Stimulated activated CD4-positive, alpha-beta T cell treated with anti-CD3 and anti-CD28 coated beads, Interleukin-15, amount 100 ng/mL, for 24 hours (primary cell): ENCODE measurements at places on chromosomes 2 and 18.

GRCh38 chr2:160309585-160309984 is 109.5 kb upstream of the ITGB6 start:
- no peak for DNase-seq

DNA sequence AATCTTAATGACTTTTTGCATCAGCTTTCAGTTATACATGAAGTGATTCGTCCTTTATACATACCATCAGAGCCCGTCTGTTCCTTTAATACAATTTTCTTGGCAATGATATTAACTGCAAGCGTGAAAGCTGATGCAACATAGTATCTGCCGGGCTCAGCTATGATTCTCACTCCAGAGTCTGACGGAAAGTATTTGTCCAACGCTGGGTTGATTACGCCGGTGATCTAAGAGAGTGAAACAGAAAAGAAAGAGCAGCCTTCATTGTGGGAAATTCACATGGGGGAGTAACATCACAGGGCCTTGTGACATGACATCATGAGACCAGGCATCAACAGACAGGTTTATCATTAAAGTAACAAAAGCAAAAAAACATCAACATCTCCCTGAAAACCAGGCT is 6.2 kb downstream of the ODC1 start:
- DNase-seq: peak; percentile 42

DNA sequence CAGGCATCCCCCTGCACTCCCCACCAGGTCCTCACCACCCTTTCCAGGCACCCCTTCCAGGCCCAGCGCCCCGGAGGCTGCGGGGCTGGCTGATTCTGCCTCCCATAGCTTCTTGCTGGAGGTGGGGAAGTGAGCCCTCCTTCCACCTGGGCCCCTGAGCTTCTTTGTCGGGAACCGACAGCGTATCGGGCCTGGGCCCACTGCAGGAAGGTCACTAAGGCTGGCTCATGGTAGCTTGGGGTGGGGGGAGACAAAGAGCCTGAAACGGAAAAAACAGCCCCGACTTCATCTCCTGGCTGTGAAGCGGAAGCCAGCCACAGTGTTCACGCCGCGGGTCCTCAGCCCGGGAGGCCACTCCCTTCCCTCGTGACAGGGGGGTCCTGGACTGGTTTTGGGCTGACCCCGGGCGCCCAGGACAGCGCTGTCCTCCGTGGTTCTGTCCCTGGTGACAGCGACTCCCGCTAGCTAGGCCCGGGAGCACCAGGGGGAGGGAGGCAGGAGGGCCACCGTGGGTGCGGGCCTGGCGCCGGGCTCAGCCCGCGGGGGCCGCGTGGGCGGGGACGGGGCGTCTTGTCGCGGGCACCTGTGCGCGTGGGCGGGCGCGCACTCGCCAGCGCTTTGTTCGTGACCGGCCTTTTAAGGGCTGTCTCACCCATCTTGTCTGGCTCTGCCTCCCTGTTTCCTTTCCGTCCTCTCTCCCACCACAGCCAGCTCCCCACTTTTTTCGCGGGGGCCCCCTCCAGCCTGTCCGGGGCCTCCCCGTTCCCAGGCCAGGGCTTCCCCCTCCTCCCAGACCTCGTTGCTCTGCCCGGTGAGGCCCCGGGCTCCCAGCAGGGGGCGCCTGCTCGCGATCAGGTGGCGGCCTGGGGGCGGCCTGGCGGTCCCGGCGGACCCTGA is 64.9 kb downstream of the DNMT3A start:
- peak; percentile 88 for DNase-seq

GRCh38 chr18:30828700-30829099 is 213.8 kb downstream of the DSC3 start:
- no peak for DNase-seq

DNA sequence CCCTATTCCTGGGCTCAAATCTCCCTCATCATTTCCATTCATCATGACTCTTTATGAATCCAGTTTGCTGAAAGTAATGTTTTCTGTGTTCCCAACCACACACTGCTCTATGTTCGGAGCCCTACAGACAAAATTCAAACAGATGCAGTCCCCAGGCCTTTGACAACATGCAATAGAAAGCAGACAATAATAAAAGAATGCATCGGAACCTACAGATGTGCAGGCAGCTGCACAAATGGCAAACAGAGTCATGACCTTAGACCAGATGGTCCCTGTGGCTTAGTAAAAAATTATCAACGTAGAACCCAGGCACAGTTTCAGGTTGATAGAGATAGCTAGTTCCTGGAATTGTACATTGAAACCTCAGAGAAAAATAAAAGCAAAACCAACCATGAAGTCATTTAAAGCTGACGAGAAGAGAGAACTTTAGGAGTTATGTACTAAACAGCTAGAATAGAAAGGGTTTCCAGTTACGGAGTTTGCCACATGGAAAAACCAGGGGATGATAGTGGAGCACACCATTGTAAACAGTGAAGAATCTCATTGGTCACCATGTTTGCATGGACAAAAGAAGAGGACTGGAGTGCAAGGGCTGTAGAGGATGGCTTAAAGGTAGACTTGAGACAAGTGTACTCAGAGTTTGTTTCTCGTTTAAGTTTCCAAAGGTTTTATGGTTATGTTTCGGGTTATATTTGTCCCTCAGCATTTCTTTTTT is 23.2 kb upstream of the ACVR1 start:
- peak; percentile 35 for DNase-seq

DNA sequence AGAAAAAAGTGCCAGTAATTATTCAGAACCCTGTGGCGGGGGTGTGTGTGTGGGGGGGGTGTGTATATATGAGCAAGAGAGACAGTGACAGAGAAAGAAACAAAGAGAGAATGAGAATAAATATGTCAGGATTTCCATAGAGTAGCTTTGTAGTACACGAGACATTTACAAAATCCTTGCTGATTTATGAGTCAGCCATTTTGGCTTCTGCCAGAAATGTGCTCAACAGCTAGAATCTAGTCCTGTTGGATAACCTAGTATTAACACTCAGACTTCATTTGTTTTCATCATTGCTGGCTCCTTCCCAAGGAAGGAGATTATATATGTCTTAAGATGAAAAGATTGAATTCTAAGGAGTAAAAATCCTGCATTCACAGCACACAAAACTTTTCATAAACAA is 140.5 kb upstream of the HNRNPA3 start:
- DNase-seq: no peak

- DNase-seq: no peak
These were observed 61.3 kb downstream of the ATL2 start for GRCh38 chr2:38315707-38316333.

- no peak for DNase-seq
These were observed 63.6 kb upstream of the FZD5 start for GRCh38 chr2:207833251-207833751.

GRCh38 chr2:237864940-237865622 is 5.7 kb downstream of the RAMP1 start:
- no peak for DNase-seq

DNA sequence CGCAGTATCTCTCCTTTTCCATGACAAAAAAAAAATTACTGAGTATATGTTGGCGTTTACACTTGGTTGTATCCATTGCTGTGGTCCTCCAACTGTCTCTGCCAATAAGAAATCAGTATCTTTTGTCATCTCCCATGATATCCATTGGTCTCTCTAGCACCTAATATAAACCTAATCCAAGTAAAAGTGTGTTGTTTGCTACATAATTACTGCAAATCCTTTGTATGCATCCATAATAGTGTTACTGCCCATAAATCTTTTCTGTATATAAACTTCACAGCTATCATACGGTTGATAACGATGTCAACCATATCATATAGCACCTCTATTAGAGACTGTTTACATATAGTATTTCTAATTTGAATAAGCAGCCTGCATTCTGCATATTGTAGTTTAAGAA is 226.9 kb downstream of the AGPS start:
- DNase-seq: no peak

DNA sequence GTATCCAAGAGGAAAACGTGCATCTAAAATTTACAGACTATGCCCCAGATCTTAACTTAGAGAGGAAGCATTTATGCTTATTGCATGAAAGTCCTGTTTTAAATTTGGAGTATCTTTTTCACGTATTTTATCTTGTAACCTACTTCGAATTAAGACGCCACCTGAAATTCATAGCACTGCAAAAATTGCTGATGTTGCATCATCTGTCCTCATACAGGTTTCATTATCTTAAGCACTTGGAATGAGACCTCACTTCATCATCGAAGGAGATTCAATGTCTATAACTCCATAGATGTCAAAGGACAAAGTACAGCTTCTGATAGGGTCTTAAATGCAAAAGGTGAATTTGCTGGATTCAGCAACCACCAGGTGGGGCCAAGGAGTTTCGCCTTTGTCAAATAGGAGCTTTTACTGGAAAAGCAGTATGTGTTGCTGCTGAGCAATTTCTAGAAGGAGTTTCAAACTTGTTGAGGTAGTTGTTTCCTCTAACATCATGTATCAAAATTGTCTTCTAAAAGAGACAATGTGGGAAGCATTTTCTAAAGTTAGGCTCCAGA is 106.4 kb upstream of the CCDC85A start:
- DNase-seq: peak; percentile 7

DNA sequence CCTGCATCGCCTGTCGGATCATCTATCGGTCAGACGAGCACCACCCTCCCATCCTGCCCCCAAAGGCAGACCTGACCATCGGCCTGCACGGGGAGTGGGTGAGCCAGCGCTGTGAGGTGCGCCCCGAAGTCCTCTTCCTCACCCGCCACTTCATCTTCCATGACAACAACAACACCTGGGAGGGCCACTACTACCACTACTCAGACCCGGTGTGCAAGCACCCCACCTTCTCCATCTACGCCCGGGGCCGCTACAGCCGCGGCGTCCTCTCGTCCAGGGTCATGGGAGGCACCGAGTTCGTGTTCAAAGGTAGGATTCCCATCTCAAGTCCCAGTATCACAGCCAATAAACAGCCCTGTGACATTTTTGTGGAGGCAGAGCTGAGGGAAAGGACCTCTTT is 31.0 kb downstream of the APCDD1 start:
- no peak for DNase-seq
